ENCODE measurements at places on chromosomes 11 and 22.

- no peak for DNase-seq
Measured at GRCh38 chr11:1149545-1149944, 8.2 kb upstream of the MUC5AC start.

- DNase-seq: no peak
Measured at GRCh38 chr11:107202241-107202640, 184.0 kb upstream of the GUCY1A2 start.

GRCh38 chr22:37043828-37044538 is 7.6 kb upstream of the KCTD17 start:
- no peak for DNase-seq

- DNase-seq: no peak
Measured at GRCh38 chr11:95398437-95399112, 167.6 kb upstream of the SESN3 start.

DNA sequence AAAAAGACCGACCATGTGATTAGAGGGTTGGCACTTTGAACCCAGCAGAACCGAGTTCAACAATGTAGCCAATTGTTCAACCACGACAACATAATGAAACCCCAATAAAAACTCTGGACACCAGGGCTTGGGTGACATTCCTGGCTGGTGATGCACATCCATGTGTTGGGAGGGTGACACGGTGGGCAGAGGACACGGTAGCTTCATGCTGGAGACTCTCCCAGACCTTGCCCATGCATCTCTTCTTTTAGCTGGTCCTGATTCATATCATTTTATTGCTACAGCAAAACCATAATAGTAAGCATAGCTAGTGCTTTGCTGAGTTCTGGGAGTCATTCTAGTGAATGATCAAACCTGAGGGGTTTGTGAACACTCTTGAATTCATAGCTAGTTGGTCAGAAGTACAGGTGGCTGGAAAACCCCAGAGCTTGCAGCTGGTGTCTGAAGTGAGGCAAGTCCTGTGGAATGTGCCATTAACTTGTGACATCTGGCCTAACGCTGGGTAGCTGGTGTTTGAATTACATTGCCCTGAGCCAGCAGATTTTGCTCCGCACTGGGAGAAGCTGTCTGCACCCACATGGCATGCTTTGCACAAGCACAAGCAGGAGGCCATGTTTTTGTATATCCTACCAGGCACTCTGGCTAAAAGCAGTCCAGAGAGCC is 14.0 kb downstream of the RPUSD4 start:
- no peak for DNase-seq

DNA sequence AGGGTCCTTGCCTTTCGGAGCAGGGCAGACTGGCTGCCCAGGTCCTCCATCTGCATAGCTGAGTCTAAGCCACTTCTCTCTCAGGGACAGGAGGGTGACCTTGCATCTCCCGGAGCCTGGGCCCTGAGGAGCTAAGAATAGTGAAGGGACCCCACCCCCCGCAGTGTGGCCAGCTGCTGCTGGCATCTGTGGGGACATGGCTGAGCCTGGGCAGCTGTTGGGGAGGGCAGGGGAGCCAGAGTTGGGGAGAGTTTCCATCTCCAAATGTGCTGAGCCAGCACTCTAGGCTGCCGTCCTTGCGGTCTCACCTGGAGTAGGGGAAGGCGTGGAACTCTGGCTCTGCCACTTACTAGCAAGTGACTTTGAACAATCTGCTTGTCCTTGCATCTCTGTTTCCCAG is 34.8 kb upstream of the SHISAL1 start:
- DNase-seq: no peak

Data from glomerular endothelial cell (primary cell).